ENCODE measurements at places on chromosomes 11 and 22.
A peak's percentile ranks its signal among the peaks of the same experiment; 100 is the strongest.

- peak; percentile 10 for DNase-seq
These were observed 34.6 kb upstream of the GNAZ start for GRCh38 chr22:23035557-23036277.

- DNase-seq: no peak
These were observed 180.9 kb downstream of the KIF18A start for GRCh38 chr11:27926981-27927481.

GRCh38 chr11:57476047-57476756, 15.9 kb downstream of the RTN4RL2 start:
- DNase-seq: no peak

- peak; percentile 27 for DNase-seq
These were observed 2.7 kb downstream of the RBM14 start for GRCh38 chr11:66619080-66619554.

- no peak for DNase-seq
These were observed 21.0 kb downstream of the VWCE start for GRCh38 chr11:61274084-61274483.

DNA sequence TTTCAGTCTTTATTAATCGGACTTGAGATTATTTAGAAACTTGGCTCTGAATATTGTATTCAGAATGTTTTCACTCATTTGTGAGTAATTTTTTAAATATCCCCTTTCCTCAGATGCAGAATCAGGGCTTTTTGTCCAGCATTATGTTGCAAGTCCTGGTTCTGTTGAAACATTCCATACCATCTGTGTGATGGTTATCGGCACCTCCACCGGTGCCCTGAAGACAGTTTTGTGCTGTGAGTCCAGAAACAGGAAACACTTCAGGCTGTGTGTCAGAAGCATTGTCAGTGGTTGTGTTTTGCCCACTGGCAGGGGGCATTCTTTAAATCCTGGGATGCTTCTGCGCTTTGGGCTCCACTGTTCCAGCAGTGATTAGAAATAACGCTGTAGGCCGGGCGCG, 20.4 kb downstream of the CDPF1 start:
- no peak for DNase-seq

- DNase-seq: no peak
These were observed 146.3 kb upstream of the ARHGAP20 start for GRCh38 chr11:110858547-110858921.

DNA sequence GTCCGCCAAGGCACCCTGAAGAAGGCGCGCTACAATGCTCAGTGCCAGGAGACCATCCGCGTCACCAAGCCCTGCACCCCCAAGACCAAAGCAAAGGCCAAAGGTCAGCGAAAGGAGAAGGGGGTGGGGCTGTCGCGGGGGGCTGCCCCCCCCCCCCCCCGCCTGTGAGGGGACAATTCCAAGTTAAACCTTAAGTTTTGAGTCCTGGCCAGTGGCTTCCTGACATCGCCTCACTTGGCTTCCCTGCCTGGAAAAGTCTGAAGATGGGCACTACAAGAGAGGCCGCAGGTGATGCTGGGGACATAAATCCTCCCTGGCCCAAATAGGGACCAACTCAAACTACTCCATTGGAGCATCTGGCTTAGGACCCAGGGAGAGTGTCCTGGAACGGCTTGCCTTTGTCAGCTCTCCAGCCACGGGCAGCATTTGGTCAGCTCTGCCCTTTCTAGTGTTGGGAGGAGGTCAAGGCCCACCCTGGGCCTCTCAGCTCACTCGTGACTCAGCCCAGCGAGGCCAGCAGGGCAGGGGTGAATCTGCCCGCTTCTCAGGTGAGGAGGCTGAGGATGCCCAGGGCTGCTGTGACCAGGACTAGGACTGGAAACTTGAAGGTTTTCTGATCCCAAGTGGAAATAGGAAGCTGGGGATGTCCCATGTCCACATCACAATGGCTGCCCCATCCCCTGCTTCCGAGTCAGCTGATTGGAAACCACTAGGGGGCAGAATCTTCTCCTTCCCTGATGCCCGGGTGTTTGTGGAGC, 1.4 kb downstream of the MDK start:
- no peak for DNase-seq

DNA sequence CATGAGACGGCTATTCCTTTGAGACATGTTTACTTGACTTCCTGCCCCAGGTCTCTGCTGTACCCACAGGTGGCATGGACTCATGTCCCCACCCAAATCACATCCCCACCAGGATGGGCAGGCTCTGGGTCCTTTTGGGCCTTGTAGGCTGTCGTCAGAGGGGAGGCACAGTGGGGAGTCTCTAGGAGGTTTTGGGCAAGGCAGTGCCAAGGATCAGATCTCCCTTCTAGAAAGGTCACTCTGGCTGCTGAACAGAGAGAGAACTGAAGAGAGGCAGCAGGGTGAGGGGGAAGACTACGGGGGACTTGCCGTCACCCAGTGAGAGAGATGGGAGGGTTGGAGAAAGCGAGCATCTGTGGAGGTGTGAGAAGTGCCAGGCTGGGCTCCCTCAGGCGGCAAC, 4.6 kb upstream of the KCNQ1OT1 start:
- DNase-seq: no peak

DNA sequence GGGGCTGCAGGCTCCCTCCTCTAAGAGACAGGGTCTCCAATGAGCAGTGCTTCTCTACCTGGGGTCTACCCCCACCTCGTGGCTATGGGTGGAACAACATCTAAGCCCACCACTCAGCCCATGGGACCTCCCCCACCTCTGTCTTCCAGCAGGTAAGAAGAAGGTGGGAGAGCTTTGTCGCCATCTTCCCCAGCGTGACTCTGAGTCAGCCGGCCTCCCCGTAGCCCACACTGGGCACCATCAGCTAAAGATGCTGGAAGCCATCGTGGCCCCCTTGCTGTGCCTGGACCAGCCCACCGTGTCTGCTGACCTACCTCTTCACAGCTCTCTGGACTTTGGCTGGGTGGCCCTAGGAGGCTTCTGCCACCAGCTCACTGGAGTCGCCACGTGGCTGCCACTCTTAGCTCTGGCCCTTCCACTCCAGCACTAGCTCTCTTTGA, 944 bp downstream of the C11orf86 start:
- DNase-seq: no peak

DNA sequence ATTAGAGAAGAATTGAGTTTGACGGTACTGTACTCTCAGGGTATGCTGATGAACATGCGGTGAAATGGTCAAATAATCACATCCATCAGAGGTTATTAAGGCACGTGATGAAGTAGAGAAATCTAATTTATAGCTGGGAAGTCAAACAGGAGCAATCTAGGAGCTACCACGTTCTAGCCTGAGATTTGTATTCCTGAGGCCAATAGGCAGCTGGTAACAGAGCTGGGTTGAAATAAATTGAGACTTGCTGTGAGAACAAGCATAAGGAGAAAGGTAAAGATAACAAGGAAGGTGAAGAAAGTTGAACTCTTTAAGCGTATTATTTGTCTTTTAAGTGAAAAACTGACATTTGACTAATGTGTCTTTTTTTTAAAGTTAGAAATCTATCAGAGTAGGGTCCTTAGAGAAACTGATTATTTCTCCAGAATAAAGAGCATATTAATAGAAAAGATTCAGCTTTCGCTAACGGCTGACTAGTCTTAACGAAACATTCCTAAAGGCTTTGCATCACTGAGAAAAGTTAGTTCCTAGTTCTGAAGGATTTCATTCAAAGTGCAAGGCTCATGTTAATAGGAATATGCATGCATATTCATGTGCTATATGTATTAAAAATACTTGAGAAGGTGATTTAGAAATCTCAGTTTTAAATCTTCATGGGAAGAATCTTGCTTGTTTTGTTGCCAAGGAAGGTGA, 5.2 kb upstream of the WEE1 start:
- no peak for DNase-seq

Data from GM12864 (cell line).